ENCODE measurements at places on chromosomes 6 and 20.

GRCh38 chr20:51750037-51750769, 18.0 kb downstream of the ATP9A start:
- DNase-seq = peak; percentile 16

GRCh38 chr6:94270091-94270948, 851.0 kb upstream of the EPHA7 start:
- no peak for DNase-seq

GRCh38 chr6:128491610-128492206, 28.7 kb downstream of the PTPRK start:
- peak; percentile 44 for DNase-seq

DNA sequence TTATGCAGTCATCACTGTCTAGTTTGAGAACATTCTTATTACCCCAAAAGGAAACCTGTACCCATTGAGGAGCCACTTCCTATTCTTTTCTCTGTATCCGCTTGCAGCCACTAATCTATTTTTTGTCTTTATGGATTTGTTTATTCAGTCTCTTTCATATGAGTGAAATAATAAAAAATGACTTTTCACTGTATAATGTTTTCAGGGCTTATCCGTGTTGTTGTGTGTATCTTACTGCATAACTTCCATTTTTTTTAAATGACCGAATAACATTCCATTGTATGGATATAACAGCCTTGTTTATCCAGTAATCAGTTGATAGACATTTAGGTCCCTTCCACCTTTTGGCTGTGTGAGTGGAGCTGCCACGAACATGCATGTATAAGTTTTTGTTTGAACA, 86.6 kb downstream of the ZFAND3 start:
- no peak for DNase-seq

Measured in GM12865 (cell line).